ENCODE measurements at places on chromosomes 6 and 20.
A peak's percentile ranks its signal among the peaks of the same experiment; 100 is the strongest.

- no peak for DNase-seq
Observed at GRCh38 chr6:144659202-144660182, 374.4 kb downstream of the UTRN start.

GRCh38 chr6:111804627-111805235 lies 68.5 kb downstream of the FYN start:
- peak; percentile 88 for DNase-seq

DNA sequence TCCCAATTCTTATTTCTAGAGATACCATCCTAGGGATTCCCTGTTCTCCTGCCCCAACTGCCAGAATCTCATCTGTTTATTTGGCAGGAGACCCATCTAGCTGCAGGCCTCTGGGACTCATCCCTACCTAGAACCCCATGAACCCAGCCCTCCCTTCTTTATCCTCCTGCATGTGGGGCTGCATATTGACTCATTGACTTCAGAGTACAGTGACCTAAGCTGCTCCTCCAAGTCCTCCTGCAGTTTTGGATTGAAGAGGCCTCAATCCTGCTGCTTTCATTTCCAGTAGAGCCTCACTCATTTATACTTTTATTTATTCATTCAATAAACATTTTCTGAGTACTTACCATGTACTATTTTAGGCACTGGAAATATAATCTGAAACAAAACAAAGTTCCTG lies 11.6 kb downstream of the TMEM200A start:
- no peak for DNase-seq

DNA sequence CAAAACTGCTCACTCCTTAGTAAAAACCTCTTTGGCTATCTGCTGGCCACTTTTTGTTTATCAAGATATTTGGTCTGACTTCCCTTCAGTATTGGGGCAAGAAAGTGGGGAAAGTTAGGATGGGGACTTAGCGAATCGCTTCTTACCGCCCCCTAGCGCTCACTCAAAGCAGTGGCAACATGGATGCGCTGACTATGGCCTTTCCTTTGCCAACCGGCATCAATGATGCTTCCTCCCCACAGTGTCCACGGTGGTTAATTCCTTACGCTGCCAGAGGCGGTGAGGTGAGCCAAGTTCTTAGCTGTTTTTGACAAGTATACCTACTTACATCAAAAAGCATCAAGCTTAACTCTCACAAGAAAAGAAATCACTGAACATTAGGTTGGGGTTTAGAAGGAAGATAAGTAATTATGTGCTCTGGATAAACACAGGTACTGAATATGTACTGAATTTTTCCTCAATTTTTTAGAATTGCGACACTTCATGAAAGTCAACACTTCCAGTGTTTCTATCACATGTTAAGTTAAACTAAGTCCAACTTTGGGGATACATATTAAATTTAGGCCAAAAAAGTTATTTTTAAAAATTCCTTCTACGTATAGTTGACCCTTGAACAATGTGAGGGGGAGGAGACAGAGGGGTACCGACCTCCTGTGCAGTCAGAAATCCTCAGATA lies 86.7 kb downstream of the GMDS start:
- DNase-seq: no peak

DNA sequence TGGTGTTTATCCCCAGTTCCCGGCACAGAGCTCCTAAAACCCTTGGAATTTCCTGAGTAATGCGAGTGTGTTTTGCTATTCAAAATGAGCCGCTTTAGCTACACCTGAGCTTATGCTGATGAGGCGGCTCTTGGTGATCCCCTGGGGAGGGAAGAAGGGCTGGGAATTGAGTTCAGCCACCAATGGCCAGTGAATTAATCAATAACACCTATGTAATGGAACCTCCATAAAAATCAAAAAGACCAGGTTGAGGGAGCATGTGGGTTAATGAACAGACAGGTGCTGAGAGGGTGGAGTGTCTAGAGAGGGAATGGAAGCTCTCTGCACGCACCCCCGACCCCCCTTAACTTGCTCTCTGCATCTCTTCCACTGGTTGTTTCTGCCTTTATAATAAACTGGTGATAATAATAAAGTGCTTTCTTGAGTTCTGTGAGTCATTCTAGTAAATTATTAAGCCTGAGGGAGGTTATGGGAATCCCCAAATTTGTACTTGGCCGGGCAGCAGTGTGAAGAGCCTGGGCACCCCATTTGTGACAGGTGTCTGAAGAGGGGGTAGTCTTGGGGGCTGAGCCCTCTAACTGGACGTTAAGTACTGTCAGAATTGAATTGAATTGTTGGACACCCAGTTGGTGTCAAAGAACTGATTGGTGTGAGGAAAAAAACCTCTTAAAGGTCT lies 24.6 kb upstream of the SERPINB1 start:
- no peak for DNase-seq

GRCh38 chr6:109055771-109056235 lies 38.8 kb downstream of the SESN1 start:
- no peak for DNase-seq

DNA sequence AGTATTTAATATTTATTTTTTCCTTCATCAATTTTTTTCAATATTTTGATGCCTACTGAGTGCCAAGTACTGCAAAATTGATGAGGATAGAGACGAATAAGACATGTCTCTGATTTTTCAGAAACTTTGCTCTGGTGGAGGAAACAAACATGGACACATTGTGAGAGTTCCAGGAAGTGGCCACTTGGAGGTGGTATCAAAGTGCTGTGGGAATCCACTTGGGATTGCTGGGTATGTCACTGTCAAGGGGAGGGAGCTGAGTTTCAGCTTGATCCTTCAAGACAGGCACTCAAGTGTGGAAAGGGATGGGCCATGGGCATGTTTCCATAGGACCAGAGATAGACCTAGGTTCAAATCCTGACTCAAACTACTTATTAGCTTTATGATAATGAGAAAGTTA lies 24.5 kb upstream of the ABCC10 start:
- no peak for DNase-seq

DNA sequence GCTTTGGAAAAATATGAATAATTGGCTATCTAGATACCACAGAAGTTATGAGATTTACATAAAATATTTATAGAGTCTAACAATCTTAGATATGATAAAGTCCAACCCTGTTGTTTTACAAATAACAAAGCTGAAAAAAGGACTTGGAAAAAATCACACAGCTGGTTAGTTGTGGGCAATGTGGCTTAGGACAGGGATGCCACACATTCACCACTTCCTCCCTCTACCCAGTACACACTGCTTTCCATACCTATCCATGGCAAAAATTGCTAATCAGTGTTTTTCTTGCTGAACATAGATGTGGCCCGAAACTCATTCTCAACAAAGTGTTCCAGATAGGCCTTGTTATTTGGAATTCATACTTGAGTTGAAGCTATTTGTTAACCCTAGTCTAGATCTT lies 147.3 kb upstream of the BMP5 start:
- no peak for DNase-seq

DNA sequence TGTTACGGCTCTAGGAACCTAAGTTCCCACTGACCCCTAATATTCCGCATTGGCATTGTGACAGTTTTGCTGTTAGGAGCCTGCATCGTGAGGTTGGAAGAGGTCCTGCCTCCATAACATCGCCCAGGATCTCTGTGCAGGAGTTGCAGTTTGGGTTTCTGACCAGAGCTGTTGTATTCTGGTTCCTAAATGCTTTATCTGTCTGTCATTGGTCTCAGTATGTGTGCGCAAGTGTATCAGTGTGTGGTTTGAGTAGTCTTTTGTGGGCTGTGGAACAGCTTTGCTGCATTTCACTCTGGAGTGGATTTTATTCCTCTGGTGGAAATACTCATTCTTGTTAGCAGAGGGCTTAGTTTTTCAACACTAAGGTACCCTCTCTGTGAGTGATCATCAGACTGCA lies 95.6 kb downstream of the CDYL start:
- DNase-seq: no peak

DNA sequence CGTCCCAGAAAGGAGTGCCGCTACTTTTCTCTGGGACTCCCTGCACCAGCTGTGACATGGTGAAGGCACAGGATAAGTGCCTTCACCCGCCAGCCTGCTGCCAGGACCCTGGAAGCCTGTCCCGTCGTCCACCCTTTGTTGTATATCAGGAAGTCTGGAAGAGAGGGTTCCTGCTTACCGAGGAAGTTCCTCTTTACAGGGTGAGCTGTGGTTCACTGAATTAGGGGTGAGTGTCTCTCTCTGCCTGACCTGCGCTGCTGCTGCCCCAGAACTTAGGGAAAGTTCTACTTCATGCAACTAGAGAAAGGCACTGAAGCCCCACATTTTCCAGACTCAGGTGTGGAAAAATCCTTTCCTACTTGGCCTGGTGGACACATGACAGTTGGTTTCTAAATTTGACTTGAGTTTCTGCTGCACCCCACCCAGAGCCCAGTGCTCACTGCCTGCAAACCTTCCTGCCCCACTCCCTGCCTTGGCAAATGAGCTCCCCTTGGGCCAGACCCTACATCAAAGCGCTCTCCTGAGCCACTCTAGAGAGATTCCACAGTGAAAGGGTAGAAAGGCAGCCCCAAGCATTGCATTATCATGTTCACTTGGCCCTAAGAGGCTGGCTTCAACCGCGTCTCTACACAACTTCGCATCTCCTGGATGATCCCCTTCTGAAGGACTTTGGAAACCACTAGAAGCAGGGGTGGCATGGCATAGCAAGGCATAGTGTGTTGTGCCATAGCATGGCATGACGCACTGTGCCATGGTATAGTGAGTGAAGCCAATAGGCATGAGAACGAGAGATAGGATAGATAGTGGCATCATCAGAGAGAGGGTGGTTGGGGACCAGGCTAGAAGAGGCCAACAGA lies 215.8 kb upstream of the CDYL start:
- DNase-seq: no peak

- no peak for DNase-seq
Observed at GRCh38 chr6:111381123-111381522, 101.9 kb downstream of the REV3L start.

DNA sequence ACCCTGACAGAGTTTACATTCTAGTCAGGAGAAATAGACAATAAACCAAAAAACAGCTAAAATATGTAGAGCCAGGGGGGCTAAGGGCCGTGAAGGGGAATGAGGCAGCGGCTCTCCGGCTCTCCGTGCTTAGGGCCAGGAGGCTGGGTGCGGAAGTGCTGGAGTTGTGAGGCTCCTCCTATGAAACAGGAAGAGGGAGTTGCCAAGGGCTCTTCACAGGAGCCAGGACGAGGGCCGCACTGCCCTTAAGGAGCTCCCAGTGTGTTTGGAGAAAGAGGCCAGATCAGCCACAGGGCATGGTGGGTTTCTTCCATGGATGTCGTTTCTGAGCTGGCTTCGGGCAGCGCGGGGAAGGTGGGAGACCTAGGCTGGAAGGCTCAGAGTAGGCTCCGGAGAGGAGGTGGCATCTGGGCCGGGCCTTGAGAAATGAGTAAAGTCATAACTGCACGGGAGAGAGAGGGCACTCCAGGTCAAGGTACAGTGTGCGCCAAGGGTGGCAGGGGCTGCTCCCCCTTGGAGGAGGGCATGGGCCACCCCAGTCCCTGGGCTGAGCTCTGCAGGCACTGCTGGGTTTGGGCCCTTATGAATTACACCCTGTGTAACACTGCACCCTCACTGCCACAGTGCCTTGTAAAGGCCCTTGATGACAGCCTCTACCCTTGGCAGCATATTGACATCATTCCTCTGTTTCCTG lies 20.8 kb upstream of the MLN start:
- DNase-seq: no peak

DNA sequence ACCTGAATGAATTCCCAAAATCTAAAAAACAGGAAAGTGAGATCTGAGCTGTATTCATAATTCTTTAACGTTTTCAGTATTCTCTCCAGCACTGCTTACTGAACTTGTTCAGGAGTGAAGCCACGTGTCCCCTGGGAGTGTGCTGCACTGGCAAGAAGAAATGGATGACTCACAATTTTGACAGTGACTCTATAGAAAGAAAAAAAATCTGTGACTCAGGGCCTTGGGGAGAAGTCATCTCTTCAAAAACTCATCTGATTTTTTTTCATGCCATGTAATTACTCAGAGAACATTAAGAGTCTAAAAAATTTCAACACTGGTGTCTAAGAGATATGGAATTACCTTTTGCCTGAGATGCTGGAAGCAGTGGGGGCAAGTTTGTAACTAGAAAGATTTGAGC lies 39.7 kb downstream of the ANKEF1 start:
- DNase-seq: no peak

GRCh38 chr20:15930311-15931305 lies 642.6 kb downstream of the KIF16B start:
- DNase-seq: no peak

- no peak for DNase-seq
Observed at GRCh38 chr20:10715035-10715434, 41.2 kb upstream of the JAG1 start.

DNA sequence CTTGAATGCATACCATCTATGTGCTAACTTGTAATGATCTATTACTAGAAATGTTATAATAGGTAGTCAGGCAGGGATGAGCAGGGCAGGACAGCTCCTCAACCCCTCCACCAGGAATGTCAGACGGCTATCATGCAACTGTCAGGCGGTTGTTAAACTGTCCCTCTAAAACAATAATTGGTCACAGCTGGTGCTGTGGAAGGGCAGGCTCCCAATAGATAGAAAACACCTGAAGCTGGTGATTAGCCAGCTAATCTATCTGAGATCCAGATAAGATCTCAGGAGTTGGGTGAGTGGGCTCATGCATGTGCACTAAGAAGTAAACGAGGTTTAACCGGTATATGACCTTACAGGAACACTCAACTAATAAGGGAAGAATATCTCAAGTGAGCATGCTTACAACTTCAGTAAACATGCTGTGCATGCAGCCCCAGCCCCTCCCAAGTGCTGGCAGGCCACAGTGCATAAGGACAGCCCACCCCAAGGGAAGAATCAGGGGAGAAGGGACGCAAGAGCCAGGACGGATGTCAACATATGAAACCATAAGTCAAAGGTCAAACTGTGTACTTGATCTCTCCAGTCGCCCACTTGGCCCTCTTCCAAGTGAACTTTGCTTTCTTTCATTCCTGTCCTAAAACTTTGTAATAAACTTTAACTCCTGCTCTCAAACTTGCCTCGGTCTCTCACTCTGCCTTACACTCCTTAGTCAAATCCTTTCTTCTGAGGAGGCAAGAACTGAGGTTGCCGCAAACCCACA lies 566.2 kb upstream of the NRSN1 start:
- no peak for DNase-seq

DNA sequence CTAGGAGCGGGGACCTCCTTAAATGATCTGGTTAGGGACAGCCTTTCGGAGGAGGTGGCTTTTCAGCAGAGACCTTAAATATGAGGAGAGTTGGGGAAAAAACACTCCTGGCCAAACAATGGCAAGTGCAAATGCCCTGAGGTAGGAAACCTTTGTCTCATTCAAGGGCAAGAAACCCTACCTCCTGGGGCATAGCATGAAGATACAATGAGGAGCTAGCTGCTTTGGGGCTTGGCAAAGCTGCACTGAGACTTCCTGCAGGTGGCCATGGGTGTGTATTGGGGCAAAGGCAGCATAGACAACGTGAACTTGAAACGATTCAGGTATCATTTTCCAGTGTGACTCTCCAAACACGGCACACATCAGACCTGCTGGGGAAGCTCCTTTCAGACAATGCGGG lies 30.7 kb downstream of the PMEPA1 start:
- no peak for DNase-seq

DNA sequence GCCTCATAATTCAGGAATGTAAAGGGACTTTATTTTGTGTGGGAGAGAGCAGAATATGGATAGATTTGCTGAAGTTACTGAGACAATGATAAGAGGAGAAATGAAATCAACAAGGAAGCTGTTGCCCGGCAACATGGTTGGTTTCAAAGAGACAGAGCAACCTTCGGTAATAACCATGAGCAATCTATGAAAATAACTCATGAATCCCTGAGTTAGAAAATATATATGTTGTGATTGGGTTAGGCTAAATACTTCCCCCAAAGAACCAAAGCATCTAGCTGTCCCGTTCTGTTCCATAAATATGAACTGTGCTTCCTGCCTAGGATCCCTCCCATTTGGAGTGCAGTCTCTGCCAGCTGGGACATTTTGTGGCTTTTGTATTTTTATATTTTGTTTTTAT lies 23.1 kb downstream of the SERPINB1 start:
- DNase-seq: no peak
